ENCODE measurements at places on chromosomes 13 and 19.
A peak's percentile ranks its signal among the peaks of the same experiment; 100 is the strongest.

GRCh38 chr13:71861769-71862458 lies 5.1 kb downstream of the DACH1 start:
- peak; percentile 55 for DNase-seq

- peak; percentile 5 for DNase-seq
Measured at GRCh38 chr13:23175920-23176319, 4.9 kb upstream of the SGCG start.

DNA sequence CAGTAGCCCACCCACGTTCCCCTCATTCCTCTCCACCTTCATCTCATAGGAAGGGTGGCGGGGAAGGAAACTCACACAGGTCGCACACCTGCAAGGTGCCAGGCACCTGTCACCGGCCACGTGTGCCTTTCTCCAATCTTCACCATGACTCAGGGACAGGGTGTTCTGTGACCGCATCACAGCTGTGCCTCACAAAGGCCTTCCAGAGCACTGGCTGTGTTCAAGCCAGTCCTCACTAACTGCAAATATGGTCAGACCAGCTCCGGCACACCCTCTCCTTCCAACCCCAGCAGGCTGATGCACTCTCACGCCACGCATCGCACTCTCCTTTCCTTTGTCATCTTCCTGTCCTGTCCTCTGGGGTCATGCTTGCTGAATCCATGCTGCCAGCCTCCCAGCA lies 415.9 kb downstream of the IRS2 start:
- DNase-seq = no peak

- DNase-seq = no peak
Measured at GRCh38 chr19:35601971-35602370, 10.6 kb upstream of the HAUS5 start.

- no peak for DNase-seq
Measured at GRCh38 chr13:109810761-109811510, 24.6 kb upstream of the IRS2 start.

GRCh38 chr13:46640843-46641242 lies 87.9 kb downstream of the LRCH1 start:
- no peak for DNase-seq

DNA sequence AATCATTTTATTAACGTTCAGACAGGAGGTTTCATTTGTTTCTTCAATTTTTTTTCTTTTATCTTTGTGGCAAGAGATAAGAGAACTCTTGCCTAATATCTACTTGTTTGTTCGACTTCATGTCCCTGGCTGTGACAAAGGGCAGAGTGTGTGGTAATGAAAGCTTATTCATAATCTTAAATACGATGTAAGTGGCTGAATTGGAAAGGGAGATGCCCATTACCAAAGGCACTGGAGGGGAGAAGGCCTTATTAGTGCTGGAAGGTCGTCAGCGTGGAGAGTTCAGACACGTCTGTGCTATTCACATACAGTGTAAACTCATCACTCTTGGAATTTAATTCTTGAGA lies 54.0 kb downstream of the RFC3 start:
- no peak for DNase-seq

DNA sequence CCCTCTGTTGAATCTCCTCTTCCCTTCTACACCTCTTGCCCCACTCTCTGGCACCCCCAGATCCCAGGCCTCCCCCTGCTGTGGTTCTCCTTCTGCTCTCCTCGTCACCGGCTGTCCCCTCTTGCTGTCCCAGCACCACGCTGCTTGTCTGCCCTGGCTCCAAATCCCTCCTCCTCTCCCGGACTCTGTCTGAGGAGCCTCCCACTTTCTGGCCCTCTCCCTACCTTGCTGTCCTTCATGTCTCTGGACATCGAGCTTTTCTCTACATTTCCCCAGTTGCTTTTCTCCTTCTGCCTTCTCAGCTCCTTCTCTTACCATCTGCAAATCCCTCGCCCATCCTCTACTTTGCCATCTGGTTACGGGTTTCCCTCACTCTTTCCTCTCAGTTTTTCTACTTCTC lies 1.2 kb downstream of the ZNF347 start:
- no peak for DNase-seq

DNA sequence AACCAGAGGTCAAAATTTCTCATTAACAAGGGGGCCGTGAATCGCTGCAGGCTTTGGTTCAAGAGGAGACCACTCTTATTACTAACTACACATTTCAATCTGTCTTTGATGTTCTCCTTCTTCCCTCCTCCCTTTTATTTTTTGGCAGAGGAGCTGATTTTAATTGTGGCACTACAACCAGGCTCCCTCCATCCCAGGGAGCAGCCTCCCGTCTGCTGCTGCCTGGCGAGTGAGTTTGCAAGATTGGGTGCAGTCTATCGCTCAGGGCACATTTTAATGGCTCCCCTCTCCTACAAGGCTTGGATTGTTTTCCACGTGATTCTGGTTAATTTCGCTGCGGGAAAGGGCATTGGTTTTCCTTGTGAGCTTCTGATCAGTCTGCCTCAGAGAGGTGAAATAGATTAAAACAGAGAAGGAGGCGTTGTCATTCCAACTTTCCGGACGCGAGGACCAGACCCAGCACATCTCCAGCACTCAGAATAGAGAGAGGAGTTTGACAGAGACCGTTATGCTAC lies 81.4 kb downstream of the KCTD15 start:
- no peak for DNase-seq

- DNase-seq = peak; percentile 28
Measured at GRCh38 chr19:36488846-36489117, 579 bp downstream of the ZNF566 start.

DNA sequence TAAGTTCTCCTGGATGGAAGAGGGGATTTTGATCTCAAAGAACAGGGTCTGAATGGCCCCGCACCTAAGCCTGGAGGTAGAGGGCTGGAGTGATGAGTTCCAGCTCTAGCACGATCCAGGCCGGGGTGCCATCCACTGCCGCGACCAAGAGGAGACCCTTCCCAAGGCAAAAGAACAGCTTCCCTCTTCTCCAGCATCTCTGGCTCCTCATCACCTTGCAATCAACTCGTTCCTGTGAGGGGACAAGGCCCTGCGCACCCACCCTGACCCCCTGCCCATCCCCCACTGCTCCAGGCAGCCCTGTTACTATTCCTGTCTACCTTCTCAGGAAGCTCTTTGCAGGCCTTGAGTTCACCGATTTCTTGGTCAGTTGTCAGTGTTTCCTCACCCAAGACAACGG lies 17.8 kb downstream of the COL4A1 start:
- DNase-seq = no peak

DNA sequence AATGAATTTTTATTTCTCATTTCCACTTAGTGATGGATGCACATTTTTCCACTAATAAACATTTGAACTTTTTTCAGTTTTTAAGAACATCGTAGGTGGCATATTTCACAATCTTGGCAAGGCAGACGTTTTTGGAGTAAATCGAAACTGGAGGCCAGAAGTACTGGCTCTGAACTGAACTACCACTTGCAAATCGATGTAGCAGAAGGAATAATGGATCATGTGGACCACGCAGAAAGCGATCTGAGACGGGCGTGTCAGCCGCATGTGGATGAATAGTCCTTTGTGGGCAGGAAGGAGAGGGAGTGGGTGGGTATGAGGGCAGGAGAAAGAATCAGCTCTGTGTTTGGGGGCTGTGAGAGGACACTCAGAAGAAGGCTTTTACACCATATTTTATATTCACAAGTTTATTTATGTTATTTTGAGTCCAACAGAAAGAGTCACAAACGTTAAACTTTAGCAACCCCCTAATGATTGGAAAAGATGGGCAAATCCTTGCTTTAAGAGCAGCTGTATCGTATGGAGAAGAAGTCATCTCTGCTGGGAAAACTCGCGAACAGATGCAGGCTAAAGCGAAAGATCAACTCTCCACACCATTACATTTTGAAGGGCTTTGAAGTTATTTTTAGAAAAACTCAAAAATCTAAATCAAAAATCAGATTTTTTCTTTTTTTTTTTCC lies 90.5 kb downstream of the COL4A2 start:
- DNase-seq = no peak

DNA sequence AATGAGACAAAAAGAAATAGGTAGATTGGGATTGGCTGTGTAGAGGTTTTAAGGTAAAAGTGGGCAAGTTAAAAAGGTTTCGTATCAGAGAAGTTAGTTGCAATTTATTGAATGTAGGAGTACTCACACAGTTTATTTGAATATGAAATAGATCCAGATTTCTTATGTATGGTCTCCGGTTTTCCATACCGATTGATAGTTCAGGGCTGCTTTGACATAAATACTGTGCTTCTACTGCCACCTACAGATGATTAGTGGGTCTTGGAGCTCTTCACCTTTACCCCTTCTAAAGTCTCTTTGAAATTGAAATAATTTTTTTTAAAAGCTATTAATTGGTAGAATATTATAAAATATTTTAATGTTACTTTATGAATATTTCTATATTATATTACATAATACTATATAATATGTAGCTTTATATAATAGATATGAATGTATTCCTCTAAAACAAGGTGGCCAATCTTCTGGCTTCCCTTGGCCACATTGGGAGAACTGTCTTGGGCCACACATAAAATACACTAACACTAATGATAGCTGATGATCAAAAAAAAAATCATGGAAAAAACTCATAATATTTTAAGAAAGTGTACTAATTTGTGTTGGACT lies 7.7 kb upstream of the GPR18 start:
- DNase-seq = peak; percentile 72

- DNase-seq = no peak
Measured at GRCh38 chr13:35797991-35798390, 321.5 kb upstream of the MAB21L1 start.

DNA sequence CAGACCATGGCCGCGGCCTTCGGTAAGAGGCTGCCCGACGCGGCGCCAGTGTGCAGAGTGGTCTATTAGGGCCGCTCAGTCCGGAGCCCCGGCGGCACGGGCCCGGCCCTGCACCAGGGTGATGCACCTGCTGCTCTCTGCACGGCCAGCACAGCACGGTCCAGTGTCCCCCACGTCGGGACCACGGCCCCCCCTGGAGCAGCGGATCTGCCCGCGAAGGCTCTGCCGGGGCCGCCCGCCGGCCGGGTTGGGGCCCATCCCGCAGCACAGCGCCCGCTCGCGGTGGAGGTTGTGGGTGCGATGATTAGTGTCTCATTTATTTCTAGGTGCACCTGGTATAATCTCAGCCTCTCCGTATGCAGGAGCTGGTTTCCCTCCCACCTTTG lies 7.9 kb downstream of the PTBP1 start:
- DNase-seq = no peak

DNA sequence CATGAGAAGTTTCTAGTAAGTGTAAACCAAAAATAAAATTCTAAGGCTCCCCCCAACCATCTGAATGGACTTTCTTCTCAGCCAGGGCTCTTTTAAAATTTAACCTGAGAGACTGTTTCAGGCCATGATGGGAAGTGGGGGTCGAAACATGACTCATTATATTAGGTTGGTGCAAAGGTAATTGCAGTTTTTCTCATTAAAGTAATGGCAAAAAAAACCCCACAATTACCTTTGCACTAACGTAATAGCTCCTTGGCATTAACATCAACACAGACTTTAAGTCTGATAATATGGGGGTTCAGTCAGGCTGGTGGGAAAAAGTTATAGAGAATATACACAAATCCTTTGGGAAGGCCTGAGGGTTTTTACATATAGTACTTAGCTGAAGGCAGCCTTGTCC lies 9.4 kb upstream of the SPART start:
- DNase-seq = no peak

DNA sequence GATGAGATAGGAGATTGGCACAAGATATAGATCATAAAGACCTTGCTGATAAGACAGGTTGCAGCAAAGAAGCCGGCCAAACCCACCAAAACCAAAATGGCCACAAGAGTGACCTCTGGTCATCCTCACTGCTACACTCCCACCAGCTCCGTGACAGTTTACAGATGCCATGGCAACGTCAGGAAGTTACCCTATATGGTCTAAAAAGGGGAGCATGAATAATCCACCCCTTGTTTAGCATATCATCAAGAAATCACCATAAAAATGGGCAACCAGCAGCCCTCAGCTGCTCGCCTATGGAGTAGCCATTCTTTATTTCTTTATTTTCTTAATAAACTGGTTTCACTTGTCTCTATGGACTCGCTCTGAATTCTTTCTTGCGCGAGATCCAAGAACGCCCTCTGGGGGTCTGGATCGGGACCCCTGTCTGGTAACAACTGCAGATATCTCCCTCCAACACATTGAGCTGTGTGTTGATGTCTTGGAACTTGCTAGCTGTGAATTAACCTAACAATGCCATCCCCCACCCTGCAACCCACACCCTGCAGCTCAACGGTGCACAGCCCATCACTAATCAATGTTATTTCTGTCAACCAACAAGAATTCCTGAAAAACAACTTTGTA lies 27.1 kb upstream of the GRTP1 start:
- DNase-seq = no peak

DNA sequence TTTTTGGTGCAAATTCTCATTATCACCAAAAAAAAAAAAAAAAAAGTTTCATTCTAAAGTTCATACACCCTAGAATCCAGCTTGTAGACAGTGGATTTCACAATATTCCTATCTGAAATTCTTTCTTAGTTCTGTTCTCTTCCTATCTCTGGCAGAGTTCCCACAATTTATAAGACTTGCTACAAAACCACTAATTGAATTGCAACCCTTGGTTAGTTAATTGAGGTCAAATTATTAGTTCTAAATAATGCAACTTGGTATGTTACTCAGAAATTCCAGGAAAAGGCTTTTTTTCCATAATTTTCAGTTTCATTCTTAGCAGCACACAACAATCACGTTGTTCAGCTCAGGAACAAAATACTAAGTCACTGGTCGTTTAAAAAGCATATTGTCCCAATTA lies 58.5 kb downstream of the SPATA13 start:
- DNase-seq = no peak

DNA sequence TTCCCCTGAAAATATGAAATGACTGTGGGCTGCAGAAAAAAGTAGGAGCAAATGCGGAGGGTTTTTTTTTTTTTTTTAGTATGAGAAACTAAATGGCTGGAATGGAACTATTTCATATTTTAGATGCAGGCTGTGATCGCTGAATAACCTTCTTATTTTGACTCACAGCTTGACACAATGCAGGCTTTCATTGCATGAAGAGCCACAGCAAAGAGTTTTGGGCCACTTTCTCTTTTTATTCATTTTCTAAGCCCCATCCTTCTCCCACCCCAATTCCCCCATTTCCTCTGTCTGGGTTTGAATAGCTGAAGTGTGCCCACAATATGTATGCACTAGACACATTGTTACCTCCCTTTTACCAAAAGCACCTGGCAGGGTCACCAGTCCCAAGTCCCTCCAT lies 125.9 kb downstream of the COG6 start:
- no peak for DNase-seq

DNA sequence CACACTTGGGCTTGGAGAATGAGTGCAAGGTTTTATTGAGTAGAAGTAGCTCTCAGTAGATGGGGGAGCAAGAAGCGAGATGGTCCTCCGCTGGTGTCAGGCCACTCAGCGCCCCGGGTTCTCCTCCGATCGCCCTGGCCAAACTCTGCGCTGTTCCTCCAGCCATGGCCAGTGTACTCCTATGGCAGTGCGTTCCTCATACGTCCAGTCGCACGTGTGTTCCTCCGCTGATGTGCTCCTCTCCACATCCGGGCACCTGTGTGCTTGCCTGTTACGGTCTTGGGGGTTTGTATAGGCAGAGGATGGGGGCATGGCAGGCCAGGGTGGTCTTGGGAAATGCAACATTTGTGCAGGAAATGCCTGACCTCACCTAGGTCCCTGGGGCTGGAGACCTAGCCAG lies 1899.4 kb downstream of the PCDH9 start:
- DNase-seq = no peak

All from AML-193 (cell line).